Ascending aorta (tissue), 2 donors: ENCODE measurements at places on chromosomes 7 and 10.

DNA sequence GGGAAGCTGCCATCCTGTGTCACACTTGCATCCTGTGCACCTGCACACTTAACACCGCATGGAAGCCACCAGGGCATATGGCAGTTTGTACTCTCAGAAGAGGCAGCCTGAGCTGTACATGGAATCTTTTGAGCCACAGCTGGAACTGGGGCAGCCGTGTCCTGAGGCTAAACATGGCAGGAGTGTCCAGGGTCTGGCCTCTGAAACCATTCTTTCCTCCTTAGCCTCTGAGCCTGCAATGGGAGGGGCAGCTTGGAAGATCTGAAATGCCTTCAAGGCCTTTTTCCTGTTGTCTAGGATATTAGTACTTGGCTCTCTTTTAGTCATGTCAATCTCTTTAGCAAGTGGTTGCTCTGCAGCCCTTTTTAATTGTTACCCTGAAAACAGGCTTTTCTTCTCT, 16.4 kb downstream of the PLCE1 start:
- DNase-seq: no peak

DNA sequence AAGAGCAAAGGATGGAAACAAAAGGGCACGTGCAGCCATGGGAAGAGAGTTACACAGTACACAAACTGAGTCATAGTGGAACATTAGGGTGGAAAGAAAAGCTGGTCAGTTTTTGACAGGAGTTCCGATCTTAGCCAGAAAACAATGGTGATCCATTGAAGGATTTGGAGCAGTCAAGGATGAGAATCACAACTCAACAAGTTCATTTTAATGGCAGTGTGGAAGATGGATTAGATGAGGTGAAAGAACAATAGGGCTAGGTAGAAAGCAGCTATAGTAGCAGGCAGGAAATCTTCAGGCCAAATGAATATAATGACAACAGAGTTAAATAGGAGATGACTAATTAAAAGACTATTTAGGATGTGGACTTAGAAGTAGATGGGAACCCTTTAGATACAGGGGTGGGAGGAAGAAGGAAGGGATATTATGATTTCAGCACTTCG, 136.3 kb downstream of the DOCK4 start:
- no peak for DNase-seq

DNA sequence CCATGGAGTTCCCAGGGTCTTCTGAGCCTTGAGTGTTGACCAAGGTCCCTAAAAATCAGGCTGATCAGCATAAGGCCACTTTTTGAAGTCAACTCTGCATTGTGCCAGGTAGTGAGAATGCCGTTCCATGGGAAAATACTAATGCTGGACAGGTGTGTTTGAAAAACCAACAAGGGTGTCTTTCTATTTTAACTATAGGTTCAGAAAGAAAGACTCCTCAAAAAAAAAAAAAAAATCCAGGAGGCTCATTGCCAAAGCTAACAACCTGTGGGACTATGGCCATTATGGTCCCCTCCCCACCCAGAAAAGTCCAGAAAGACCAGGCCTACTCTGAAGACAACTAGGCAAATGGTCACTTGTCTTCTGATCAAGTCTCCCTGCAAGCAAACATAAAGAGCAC, 44.4 kb downstream of the NRAP start:
- DNase-seq: no peak

DNA sequence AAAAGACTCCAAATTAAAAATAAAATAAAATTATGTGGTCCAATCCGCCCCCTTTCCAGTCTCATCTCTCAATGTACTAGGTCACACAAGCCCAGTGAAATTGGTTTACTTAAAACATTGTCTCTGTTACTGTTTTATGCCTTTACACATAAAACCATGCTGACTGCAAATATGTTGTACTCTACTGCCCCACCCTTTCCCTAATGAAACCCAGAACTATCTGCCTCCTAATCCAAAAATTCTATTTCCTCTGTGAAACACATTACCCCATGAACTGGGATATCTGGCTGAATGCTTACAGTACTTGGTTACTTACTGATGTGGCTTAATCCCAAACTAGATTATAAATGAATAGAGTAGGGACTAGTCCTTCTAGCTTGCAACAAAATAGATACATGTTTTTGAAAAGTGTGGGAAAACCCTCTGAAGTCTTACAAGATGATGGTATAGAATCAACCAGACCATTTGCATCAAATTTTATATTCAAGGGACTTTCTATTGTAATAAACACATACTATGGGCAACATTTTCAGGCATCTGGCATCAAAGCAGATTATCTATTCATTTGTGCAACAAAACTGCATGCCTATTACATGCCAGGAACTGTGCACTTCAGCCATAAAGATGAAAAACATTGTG, 10.0 kb upstream of the KMT2E start:
- no peak for DNase-seq

DNA sequence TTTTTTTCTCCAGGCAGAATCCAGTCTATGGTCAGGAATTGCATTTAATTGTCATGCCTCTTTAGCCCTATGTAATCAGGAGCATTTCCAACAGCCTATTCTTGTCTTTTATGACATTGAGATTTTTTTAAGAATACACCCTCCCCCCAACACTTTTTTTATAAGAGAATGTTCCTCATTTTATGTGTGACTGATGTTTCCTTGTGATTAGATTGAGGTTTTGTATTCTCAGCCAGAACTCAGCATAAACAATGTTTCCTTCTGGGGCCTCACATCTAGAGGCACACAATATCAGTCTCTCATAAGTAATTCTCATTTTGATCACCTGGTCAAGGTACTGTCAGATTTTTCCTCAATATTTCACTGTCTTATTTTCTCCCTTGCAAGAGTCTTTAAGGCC, 193.4 kb upstream of the PDE1C start:
- no peak for DNase-seq

GRCh38 chr7:158248816-158249215, 338.8 kb downstream of the PTPRN2 start:
- no peak for DNase-seq

DNA sequence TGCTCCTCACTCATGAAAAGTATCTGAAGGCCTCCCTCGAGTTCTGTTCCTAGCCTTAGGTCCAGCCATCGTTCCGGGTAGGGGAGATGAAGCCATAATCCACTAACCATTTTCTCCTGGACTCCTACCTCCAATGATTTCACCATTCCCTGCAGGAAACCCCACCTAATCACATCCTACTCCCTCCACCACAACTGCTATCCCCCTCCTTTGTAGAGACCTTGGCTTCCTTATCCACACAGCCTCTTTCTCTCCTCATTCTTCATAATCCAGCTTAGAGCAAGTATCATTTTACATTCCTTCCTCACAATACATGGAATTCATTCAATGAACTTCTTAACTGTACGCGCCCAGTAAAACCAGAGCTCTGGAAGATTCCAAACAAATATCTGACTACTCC, 18.7 kb downstream of the HNRNPF start:
- no peak for DNase-seq

- no peak for DNase-seq
Observed at GRCh38 chr10:34504534-34504933, 310.6 kb downstream of the PARD3 start.

DNA sequence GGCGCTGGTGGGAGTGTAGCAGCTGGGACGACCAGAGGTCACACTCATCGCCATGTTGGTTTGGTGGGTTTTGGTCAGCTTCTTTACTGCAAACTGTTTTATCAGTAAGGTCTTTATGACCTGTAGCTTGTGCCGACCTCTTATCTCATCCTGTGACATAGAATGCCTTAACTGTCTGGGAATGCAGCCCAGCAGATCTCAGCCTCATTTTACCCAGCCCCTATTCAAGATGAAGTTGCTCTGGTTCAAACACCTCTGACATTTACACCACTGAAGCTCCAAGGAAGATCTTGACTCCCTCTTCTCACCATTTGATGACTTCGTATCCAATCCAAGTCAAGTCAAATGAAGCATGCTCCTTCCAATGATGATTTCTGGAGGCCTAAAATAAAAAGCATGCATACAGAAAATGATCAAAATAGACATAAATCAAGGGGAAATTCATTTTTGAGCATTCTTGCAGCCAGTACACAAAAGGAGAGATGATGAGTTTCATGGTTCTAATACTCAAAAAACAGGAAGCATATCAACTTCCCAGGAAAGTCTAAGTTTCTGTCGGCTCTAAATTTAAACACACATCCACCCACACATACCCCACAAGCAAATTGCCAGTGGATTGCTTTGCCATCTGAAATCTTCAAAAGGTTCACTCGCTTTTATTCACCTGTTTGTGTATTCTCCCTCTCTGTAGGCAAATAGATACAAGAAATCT, 2.4 kb upstream of the PSMG3 start:
- DNase-seq: no peak

DNA sequence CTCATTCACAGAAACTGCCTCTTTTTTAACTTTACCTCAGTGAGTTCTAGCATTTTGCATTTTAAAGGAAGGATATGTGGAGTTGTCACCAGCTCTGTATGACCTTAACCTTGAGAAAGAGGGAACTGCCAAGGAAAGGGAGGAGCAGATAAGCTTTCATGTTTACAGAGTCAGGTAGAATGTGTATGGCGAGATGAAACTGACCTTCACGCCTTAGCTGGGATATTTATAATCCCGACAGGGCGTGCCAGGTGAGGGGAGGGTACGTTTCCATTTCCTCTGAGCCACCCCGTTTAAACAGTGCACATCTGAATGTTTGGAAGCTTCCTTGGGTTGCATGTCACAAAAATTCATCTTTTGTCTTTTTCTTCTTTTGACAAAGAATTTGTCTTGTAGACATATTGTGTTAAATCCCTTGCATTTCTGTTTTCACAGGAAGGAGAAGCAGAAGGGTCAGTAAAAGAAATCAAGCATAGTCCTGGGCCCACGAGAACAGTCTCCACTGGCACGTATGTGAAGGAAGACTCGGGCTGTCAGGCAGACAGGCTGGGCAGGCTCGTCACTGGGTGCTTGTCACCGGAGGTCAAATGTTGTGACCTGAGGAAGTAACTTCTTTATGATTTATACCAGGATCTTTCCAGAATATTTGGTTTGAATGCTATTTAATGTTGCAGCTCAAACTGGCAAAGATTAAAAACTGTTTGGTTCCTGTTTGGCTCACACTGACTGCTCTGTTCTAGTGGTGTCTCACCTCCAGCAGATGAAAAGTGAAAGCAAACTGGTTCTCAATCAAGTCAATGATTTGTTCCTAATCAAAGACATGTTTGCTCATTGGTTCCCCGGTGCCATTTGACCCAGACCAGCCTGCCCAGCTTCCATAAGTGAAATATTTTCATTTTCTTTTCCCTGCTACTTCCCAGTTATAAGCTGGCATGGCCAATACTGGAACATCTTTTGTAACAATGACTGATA, 16.2 kb downstream of the OPTN start:
- no peak for DNase-seq

DNA sequence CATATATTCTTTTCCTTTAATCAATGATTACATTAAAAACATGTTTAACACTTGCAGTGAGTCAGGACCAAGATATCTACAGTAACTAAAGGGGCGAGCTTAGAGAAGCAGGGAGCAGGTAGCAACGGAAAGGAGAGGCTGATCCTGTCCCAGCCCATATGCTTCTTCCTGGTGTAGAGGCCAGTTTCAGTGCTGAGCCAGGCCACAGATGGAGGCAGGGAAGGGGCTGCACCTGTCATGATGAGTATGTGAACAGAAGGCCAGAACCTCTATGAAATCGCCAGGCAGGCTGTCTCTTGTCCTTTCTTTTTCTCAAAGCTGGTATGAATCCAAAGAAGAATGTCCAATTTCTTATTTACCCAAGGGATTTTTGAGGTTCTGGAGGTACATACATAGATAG, 16.3 kb downstream of the REEP3 start:
- no peak for DNase-seq

- DNase-seq: no peak
Observed at GRCh38 chr7:93964813-93965212, 39.3 kb downstream of the BET1 start.

- no peak for DNase-seq
Observed at GRCh38 chr7:13848681-13849131, 140.8 kb downstream of the ETV1 start.

DNA sequence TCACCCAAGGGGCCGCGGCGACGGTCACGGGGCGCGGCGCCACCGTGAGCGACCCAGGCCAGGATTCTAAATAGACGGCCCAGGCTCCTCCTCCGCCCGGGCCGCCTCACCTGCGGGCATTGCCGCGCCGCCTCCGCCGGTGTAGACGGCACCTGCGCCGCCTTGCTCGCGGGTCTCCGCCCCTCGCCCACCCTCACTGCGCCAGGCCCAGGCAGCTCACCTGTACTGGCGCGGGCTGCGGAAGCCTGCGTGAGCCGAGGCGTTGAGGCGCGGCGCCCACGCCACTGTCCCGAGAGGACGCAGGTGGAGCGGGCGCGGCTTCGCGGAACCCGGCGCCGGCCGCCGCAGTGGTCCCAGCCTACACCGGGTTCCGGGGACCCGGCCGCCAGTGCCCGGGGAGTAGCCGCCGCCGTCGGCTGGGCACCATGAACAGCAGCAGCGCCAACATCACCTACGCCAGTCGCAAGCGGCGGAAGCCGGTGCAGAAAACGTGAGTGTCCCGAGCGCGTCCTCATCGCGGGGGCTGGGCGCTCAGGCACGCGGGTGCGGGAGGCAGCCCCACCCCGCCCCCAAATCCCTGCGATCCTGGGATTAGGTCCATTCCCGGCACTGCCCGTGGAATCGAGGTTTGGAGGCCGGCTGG, 509 bp downstream of the AHR start:
- DNase-seq: no peak

GRCh38 chr10:12962556-12962955, 39.0 kb downstream of the CCDC3 start:
- no peak for DNase-seq

DNA sequence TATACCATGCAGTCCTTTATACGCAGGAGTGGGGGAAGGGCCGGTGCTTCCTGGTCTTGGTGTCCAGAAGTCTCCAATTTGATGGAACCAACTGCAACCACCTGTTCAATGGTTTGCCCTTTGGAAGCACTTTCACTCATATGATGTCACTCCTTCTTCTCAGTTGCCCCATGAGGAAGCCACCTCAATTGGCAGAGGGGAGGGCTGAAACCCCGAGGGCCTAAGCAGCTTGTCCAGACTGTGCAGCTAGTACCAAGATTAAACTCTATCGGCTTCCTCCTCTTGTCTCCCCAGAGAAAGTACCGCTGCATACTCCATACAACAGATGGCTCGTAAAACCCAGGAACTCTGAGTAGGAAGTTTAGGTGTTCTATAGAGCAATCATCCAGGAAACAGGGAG, 789.4 kb downstream of the TYW1 start:
- no peak for DNase-seq

DNA sequence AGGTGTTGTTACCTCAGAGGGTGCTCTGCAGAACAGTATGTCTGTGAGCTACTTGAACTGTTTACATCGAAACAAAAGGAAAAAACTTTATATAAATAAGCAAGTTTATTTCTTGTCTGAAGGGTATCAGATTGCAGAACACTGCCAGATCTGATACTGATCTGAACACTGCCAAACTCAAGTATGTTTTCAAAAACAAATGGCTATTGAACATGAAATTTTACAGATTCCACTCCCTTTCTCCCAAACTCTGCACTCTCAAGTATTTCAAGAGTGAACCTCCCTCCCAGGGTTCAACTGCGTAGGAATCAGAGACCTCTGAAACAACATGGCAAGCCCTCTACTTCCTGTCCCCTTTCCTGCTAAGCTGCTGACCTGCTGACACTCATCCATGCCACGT, 216.6 kb downstream of the ZNF33B start:
- no peak for DNase-seq

GRCh38 chr10:18656724-18657123, 2.5 kb upstream of the ARL5B start:
- DNase-seq: no peak

GRCh38 chr7:154302380-154302779, 250.2 kb downstream of the DPP6 start:
- no peak for DNase-seq

- DNase-seq: no peak
Observed at GRCh38 chr7:76282344-76283253, 19.9 kb upstream of the HSPB1 start.
